ENCODE measurements at places on chromosomes 6 and 20.
A peak's percentile ranks its signal among the peaks of the same experiment; 100 is the strongest.

GRCh38 chr6:13354331-13355042 lies 26.1 kb upstream of the TBC1D7 start:
- DNase-seq = no peak
- no peaks in the 10 kb centered on the region for H3K27me3 ChIP-seq
- no peaks in the 10 kb centered on the region for H3K36me3 ChIP-seq

DNA sequence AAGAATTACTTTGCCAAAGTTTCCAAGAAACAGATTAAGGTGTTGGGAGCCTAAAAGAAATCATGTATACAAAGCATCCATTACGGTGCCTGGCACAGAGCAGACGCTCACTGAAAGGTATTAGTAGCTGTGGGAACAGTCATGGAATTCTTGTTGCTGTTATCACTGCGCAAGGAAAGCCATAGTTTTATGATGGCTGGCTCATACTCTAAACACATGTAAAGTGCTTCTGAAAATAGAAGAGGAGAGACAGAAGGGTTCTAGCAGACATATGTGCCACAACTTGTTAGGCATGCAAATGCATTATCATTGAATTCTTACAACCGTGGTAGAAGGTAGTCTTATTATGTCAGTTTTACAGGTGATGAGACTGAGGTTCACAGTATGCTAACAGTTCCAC lies 112.4 kb downstream of the TENT5A start:
- H3K36me3 ChIP-seq = no peaks in the 10 kb centered on the region
- no peak overlapping the region for H3K27ac ChIP-seq
- no peaks in the 10 kb centered on the region for H3K27me3 ChIP-seq
- H3K4me1 ChIP-seq = no peaks in the 10 kb centered on the region
- no peak overlapping the region for H3K4me3 ChIP-seq

DNA sequence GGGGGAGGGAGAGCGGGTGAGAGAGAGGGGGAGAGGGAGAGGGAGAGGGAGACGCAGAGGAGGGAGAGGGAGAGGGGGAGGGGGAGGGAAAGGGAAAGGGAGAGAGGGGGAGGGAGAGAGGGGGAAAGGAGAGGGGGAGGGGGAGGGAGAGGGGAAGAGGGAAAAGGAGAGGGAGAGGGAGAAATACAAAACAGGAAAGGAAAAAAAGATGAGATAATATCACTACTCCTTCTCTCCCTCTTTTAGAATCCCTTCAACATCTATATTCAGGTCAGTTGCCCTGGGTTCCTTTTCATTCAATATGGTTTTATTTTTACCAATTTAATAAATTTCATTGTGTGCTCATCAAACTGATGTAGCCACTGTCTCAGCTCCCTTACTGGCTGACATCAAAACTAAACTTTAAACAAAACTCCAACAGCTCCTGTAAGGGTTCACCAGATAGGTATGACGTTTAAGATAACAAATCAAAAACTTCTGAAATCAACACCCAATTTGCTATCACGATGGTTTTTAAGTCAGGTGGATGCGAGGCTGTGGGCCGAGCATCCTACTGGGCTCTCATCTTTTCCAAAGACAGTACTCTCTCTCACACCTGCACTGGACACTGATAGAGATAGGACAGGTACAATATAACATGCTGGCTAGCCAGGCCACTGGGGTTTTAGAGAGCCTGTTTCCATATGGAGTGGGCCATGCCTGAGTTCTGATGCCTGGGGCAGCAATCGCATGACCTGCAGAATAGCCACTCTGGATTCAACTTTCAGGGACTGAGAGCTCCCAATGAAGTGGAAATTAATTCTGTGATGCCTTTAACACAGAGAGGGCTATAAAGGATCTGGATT lies 99.5 kb downstream of the FYN start:
- peaks cover 50% of the 10 kb centered on the region for H3K4me1 ChIP-seq
- H3K4me3 ChIP-seq = no peak overlapping the region
- H3K27ac ChIP-seq = no peak overlapping the region
- H3K27me3 ChIP-seq = no peaks in the 10 kb centered on the region
- no peaks in the 10 kb centered on the region for H3K36me3 ChIP-seq
- DNase-seq = no peak

GRCh38 chr6:44667226-44667625 lies 279.7 kb downstream of the CDC5L start:
- no peak overlapping the region for H3K4me3 ChIP-seq
- no peaks in the 10 kb centered on the region for H3K36me3 ChIP-seq
- DNase-seq = no peak

GRCh38 chr6:72553531-72554511 lies 68.0 kb upstream of the KCNQ5 start:
- H3K4me1 ChIP-seq = no peaks in the 10 kb centered on the region
- DNase-seq = no peak
- H3K27ac ChIP-seq = no peak overlapping the region
- no peaks in the 10 kb centered on the region for H3K36me3 ChIP-seq
- H3K27me3 ChIP-seq = no peaks in the 10 kb centered on the region
- H3K4me3 ChIP-seq = no peak overlapping the region

- peaks cover 47% of the 10 kb centered on the region for H3K4me1 ChIP-seq
- no peaks in the 10 kb centered on the region for H3K27me3 ChIP-seq
- H3K4me3 ChIP-seq = no peak overlapping the region
- H3K36me3 ChIP-seq = no peaks in the 10 kb centered on the region
- peak overlapping the region; percentile 80 for H3K27ac ChIP-seq
These were observed 53.9 kb downstream of the CEBPB start for GRCh38 chr20:50244352-50245149.

- no peaks in the 10 kb centered on the region for H3K27me3 ChIP-seq
- H3K4me3 ChIP-seq = no peak overlapping the region
- H3K36me3 ChIP-seq = no peaks in the 10 kb centered on the region
- no peak overlapping the region for H3K27ac ChIP-seq
These were observed 82.9 kb downstream of the LRFN2 start for GRCh38 chr6:40504274-40504673.

DNA sequence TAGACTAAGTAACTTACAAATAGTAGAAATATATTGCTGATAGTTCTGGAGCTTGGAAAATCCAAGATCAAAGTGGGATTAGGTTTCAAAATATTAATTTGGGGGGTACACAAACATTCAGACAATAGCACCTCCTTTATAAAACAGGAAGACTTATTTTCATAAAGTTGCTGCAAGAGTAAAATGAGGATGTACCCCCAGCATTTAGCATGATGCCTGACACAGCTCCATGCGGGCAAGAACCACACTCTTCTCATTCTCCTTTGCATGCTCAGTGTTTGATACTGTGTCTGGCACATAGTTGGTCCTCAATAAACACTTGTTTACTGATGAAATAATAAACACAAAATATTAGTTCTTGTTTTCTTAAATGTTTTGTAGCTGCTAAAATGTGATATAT lies 332.9 kb downstream of the TFAP2A start:
- no peak overlapping the region for H3K4me3 ChIP-seq
- no peaks in the 10 kb centered on the region for H3K36me3 ChIP-seq
- DNase-seq = no peak
- peaks cover 30% of the 10 kb centered on the region for H3K4me1 ChIP-seq

GRCh38 chr20:19079536-19080299 lies 132.7 kb upstream of the SLC24A3 start:
- H3K4me1 ChIP-seq = no peaks in the 10 kb centered on the region
- no peaks in the 10 kb centered on the region for H3K27me3 ChIP-seq
- H3K27ac ChIP-seq = no peak overlapping the region
- DNase-seq = no peak
- H3K4me3 ChIP-seq = no peak overlapping the region
